AG04450 (cell line): ENCODE measurements at places on chromosomes 1 and 21. TPM values are rescaled to one million over a fixed set of nuclear protein-coding genes. Genes with fewer than 3 reads are reported as not detected.

- no peak for DNase-seq
These were observed 299.2 kb downstream of the USP25 start for GRCh38 chr21:16028941-16029464.

- no peak for DNase-seq
These were observed 1.3 kb downstream of the SMG5 start for GRCh38 chr1:156281281-156281680.

GRCh38 chr1:150874455-150875196, 1.8 kb downstream of the ARNT start:
- no peak for DNase-seq

DNA sequence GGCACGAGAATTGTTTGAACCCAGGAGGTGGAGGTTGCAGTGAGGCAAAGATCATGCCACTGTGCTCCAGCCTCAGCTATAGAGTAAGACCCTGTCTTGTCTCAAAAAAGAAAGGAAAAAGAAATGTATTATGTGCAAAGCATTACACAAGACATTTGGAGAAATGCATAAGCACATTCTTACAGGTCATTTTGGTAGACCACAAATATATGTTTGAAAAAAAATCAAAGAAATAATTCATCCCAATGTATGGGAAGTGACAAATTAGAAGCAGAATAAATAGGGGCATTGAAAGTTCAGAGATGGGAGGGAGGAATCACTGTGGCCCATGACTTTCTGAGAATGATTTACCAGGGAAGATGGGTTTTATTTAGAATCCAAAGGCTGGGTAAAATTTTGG, 283.5 kb upstream of the ADAMTS5 start:
- no peak for DNase-seq

- DNase-seq: no peak
These were observed 1.2 kb downstream of the BTF3L4 start for GRCh38 chr1:52057255-52057654.

DNA sequence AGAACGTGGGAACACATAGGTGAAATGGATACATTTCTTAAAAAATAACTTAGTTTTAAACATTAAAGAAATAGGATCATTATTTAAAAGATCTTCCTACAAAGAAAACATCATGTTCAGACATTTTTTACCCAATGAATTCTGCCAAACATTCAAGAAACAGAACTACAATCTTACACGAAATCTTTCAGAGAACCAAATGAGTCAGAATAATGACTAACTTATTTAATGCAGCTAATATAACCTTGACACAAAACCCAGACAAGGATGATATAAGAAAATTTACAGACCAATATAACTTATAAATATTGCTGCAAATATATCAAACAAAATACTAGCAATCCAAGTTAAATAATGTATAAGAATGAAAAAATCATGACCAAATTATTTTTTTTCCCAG, 220.1 kb upstream of the KCNK2 start:
- no peak for DNase-seq

- no peak for DNase-seq
These were observed 568 bp downstream of the TRIM45 start for GRCh38 chr1:117120774-117121588.

GRCh38 chr1:218592688-218593087, 247.6 kb downstream of the TGFB2 start:
- DNase-seq: no peak

DNA sequence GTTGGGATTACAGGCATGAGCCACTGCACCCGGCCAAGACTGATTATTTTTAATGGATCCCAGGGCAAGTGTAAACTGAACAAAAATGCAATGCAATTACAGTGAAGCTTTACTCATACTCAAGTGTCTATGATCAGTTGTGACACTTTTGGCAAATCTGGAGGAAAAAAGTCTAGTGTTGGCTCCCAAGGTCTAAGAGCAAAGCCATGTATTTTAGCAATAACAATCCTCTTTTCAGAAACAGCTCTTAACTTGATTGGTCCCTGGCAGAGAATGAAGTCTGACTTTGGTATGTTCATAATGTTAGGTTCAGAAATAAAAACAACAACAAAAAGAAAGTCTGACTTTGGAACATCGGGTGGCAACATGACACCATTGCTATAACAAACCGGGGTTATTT, 40.2 kb upstream of the C1orf53 start:
- no peak for DNase-seq

GRCh38 chr1:6807782-6808181, 22.5 kb downstream of the CAMTA1 start:
- DNase-seq: no peak

- DNase-seq: no peak
These were observed 76.2 kb downstream of the SLC16A1 start for GRCh38 chr1:112879834-112880233.

GRCh38 chr1:230288641-230289349, 137.3 kb downstream of the PGBD5 start:
- no peak for DNase-seq

GRCh38 chr1:203858055-203858454, 3.3 kb upstream of the SNRPE start:
- DNase-seq: peak; percentile 63

DNA sequence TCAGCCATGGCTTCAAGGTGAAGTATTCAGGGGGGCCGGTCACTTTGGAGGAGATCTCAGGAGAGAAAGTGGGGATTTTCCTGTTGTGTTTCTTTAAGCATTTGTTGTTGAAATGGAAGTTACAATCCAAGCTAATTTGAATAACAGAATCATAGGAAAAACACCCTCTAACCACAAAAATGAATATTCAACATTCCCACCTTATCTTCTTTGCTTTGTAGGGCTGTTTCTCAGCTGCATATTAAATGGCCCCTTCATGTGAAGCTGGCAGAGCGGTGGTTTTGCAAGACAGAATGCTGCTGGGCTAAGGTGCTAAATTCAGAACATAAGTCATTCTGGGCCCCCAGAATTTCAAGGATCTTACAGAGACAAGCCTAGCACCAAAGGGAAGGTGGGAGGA, 279.0 kb downstream of the RRAGC start:
- DNase-seq: no peak

DNA sequence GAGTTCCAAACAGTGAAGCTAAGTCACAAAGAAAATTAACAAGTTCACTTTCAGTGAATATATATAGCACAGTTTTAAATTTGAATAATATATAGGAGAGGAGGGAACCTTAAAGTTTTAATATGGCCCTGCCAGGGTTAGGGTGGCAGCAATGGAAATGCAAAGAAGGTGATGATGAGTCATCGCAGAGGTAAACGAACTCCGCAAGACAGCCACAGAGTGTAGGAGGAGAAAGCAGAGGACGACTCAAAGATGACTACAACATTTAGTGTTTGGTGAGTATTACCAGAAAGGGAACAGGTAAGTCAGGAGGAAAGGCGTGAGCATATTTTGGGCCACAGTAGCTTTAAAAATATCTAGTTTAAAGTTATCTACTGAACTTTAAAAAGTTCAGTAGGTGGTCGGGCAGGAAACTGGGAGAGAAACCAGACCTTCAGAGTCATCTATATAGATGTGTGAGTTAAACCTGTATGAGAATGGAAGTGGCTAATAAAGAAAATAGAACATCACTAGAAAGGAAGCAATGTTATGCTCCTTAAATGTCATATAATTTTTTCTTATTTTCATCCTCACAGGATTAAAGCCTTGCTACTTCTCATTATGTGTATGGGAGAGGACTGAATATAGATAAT, 75.7 kb downstream of the UCHL5 start:
- DNase-seq: no peak

- no peak for DNase-seq
These were observed 165.7 kb upstream of the SYT6 start for GRCh38 chr1:114319418-114319817.

DNA sequence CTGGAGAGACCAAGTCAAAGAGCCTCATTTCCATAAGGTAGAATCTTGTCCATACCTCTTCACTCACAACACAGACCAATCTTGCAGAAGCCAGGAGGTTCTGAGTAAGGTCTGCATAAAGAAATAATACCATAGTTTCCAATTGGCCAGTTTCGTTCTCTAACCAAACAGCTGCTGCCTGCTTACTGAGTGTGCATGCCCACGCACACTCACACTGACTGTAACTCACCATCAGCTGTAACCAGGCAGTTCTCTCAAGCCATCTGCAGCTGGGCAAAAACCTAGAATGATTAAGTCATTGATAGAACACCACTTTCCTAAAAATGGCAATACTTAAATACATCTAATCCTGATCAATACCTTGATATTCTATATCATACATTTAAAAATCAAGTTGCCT, 106.6 kb upstream of the VAV3 start:
- no peak for DNase-seq

GRCh38 chr1:14759843-14760242, 161.4 kb downstream of the KAZN start:
- DNase-seq: no peak

- no peak for DNase-seq
These were observed 17.6 kb downstream of the NES start for GRCh38 chr1:156659661-156659987.

DNA sequence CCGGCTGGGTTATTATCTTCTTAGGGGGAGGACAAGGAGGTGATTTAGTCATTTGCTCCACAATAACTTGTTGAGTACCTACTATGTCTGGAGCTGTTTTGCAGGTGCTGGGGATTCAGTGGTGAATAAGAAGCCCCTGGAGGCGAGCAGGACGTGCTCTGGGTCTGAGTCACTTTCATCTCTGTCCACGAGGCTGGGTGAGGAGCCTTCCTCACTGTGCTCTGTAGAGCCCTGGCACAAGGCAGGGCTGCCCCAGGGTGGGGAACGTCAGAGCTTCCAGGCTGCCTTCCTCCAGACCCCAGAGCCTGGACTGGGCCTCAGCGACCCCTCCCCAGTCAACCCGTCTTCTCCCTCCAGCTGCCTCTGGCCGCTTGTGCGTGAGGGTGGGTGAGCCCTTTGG, 2.5 kb upstream of the PADI6 start:
- no peak for DNase-seq

DNA sequence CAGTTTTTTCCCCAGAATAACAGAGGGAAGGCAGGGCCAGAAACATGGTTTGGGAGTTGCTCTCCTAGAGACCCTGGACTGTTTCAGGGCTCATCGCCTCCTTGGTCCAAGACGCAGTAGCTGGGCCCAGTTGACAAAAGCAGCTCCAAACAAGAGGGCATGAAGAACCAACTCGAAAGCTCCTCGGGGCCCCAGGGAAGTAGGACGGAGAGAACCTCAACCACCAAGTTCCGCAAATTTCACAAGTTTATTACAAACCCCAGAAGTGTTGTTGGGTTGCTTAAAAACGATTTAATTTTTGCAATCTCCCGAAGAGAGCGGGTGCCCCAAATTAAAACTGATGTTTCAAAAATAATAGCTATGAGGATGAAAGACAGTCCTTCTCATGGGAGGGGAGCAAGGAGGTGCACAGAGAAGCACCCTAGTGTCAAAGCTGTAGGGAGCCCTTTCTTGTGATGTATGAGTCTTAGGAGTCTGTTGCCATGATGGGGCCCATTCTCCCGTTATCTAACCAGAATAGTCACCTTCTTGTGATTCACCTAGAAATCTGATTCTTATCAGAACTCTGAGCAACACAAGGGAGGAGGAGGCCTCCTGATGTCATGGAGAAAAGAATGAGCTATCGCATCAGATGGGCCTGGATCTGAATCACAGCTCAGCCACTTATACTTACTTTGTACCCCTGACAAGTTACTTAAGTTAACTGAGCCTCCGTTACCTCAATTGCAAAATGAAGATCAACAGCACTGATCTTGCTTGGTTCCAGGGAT, 165.7 kb upstream of the IRF2BP2 start:
- DNase-seq: no peak

DNA sequence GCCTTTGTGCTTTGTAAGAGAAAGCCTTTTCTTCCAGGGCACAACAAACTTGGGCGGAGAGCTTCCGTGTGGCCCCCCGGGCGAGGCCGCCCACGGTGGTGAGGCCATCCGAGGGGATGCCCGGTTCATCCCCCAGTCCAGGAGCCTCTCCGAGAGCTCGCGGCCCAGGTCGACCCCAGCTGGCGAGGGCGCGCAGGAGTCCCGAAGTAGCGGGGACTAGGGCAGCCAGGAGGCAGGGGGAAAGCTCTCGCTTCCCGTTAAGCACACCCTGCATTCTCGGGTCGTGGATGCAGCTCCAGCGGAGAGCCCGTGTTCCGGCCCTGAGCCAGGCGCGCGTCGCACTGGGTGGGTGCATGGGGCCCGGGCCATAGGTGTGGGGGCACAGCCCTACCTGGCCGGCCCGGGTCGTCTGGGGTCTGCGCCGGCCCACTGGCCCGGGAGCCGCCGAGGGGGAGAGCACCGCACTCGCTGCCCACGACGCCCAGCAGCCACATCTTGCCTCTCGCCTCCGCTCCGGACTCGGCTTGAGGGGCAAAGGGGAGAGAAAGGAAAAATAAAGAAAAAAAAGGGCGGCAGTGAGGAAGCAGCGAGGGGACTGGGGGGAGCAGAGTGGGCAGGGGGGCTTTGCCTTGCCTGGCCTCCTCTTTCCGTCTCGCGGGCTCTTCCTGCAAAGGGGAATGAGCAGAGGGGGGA, 1.8 kb downstream of the RNF220 start:
- no peak for DNase-seq

Gene OPRD1
- polyA plus RNA-seq: not detected in 2 replicates

Gene LCE3D
- polyA plus RNA-seq: not detected in 2 replicates

Gene TMEM269
- polyA plus RNA-seq: 0.04 TPM in 1 of 2 replicates, not detected in the other

Gene SPRR3
- not detected in 2 replicates for polyA plus RNA-seq

Gene MTX1
- 44.6 and 62.3 TPM in 2 replicates for polyA plus RNA-seq

Gene TMIGD3
- 0.11 TPM in 1 of 2 replicates, not detected in the other for polyA plus RNA-seq

Gene LMX1A
- not detected in 2 replicates for polyA plus RNA-seq

Gene ATAD3B
- polyA plus RNA-seq: 7.7 and 10.2 TPM in 2 replicates

Gene DDAH1
- polyA plus RNA-seq: 83.7 and 102 TPM in 2 replicates

Gene UTS2
- 0.06 TPM in 1 of 2 replicates, not detected in the other for polyA plus RNA-seq

Gene HMCN1
- 19.7 and 20.9 TPM in 2 replicates for polyA plus RNA-seq

Gene HAO2
- not detected in 2 replicates for polyA plus RNA-seq

Gene LAD1
- polyA plus RNA-seq: 0.04 and 0.09 TPM in 2 replicates

Gene NAXE
- polyA plus RNA-seq: 29.9 and 38.7 TPM in 2 replicates

Gene ADAR
- 159 and 203 TPM in 2 replicates for polyA plus RNA-seq

Gene MAP3K7CL
- 11.0 and 11.1 TPM in 2 replicates for polyA plus RNA-seq

Gene DSCAM
- not detected in 2 replicates for polyA plus RNA-seq
